ENCODE measurements at places on chromosomes 5 and 9.

- DNase-seq = no peak
These were observed 736 bp upstream of the GLDC start for GRCh38 chr9:6646293-6646636.

DNA sequence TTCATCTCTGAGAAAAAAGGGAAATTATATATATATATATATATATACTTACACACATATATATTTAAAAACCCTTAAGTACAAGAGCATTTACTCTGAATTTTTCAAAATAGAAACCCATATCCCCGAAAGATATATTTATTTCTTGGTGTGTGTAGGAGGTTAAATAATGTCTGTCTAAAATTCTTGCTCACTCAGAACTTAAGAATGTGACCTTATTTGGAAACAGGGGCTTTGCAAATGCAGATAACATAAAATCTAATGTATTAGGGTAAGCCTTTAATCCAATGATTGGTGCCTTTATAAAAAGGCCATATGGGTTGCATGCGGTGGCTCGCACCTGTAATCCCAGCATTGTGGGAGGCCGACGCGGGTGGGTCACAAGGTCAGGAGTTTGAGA, 517.3 kb upstream of the TLE4 start:
- no peak for DNase-seq

GRCh38 chr9:35407846-35408245, 82.1 kb upstream of the RUSC2 start:
- no peak for DNase-seq

GRCh38 chr9:121684381-121685145, 33.1 kb downstream of the DAB2IP start:
- DNase-seq = no peak

GRCh38 chr9:122219856-122220672, 8.7 kb downstream of the LHX6 start:
- DNase-seq = no peak

Measured in cerebellar cortex (tissue), 1 donor.